ENCODE measurements at places on chromosomes 5 and 9.
A peak's percentile ranks its signal among the peaks of the same experiment; 100 is the strongest.

GRCh38 chr5:150235500-150235854 lies 45.6 kb downstream of the SLC6A7 start:
- DNase-seq, result no peak

GRCh38 chr5:151572657-151573368 lies 18.3 kb downstream of the FAT2 start:
- DNase-seq, result no peak

- DNase-seq, result no peak
Observed at GRCh38 chr9:31541721-31542281, 842.6 kb upstream of the ACO1 start.

GRCh38 chr9:113572076-113572861 lies 108.7 kb downstream of the RGS3 start:
- no peak for DNase-seq

DNA sequence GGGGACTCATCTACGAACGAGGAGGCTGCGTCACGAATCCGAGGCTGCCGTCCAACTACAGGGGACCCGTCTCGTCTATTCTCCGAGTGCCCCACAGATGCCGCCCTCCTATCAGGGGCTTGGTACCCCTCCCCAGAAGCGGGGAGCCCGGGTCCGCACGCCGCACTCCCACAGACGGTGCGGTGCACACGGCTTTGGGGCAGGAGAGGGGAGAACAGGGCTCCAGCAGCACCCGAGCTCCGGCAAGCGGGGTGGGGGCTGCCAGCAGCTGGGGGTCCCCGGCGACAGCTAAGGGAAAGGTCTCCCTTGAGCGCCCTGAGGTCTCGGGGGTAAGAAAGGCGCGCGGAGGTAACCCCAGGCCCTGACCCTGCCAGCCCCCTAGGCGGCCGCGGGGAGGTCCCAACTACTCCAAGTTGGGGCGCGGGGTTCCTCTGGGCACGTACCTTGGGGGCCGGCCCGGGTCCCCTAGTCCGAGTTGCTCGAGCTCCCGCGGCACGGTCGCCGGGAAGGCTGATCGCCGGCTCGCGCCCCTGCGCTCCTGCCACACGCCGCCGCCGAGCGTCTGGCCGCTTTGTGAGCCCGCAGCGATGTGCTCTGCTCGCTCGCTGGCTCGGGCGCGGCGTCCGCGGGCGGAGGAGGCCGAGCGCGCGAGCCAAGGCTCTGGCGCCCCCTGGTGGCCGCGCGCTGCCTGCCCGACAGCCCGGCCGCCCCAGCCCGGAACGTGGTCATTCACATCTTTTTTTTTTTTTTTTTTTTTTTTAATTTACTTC lies at the start of gene SPOCK1:
TSS of gene SPOCK1 (minus strand) at position 591 of the 770 bp plus-strand sequence.
- DNase-seq, result peak; percentile 14

DNA sequence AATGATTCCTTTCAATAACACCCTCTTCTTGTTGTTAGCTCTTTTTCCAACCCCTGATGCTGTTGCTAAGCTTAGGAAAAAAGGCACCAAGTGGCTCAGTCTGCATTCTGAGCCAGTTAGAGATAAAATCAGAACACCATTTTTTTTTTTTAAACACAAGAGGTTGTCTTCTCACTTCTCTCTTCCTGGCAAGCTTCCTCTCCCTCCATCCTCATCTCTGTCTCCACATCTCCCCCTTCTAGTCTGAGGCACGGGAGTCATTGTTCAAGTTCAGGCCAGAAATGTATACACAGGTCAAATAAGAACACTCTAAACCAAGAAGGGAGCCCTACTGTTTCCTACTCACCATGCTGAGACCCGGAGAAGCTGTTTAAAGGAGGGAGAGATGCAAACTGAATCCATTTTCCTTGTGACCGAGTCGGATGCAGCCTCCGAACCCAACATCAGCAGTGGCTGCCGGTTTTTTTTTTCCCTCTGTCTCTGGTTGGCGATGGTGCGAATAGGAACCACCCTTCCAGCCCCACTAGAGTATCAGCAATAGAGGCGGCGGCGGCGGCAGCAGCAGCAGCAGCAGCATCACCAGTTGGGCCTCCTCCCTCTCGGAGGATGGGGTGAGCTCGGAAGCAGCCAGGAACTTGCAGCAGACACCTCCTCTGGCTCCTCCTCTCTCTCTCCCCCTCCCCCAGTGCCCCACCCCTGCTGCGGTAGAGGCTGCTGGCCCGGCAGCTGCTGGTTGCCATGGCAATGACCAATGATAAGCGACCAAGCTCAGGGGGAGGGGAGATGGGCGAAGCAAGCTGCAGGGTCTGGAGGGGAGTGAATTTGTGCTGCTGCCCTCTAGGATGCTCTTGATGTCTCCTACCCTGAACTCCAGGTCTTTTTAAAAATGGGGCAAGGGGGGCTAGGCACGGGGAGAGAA lies at the start of gene JAKMIP2:
TSS of gene JAKMIP2 (minus strand) at position 619 of the 919 bp plus-strand sequence. CDS start 110,922 bp downstream, outside the sequence.
- peak; percentile 10 for DNase-seq

DNA sequence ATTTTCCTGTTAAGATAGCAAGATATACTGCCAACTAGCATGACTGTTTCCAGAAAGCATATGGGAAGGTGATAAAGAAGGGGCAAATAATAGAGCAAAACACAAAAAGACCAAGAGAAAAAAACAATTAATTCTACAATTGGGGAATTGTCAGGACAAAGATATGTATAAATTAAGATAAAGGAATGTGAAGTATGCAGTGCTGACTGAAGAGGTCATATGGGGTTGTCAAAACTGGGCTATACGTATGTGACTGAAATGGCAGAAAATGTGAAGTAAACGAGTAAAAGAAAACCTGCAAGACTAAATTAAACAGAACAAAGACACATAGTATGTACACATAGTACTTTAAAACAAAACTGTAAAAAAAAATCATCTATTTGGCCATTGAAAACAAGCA lies 222.3 kb downstream of the ARL15 start:
- DNase-seq, result no peak

DNA sequence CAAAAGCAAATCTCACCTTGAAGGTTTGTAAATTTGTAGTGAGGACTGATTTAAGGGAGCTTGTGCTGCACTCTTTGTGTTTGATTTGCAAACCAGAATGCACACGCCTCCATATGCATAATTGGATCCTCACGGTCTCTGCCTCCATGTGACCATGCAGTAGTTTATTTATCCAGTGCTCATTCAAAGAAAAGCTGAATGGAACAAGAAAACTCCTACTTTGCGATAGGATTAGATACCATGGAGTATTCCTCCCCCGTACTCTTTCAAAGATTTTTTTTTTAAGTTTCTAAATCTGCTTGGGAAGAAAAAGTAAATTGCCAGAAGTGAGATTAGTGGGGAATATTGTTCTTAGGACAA lies 290.4 kb upstream of the TUT7 start:
- DNase-seq, result no peak

- DNase-seq, result peak; percentile 28
Observed at GRCh38 chr5:149268928-149269557, 2.6 kb upstream of the AFAP1L1 start.

GRCh38 chr5:139642213-139642612 lies 5.9 kb upstream of the CXXC5 start:
- DNase-seq, result no peak

- DNase-seq, result no peak
Observed at GRCh38 chr9:132753593-132753880, 83.3 kb downstream of the GTF3C4 start.

DNA sequence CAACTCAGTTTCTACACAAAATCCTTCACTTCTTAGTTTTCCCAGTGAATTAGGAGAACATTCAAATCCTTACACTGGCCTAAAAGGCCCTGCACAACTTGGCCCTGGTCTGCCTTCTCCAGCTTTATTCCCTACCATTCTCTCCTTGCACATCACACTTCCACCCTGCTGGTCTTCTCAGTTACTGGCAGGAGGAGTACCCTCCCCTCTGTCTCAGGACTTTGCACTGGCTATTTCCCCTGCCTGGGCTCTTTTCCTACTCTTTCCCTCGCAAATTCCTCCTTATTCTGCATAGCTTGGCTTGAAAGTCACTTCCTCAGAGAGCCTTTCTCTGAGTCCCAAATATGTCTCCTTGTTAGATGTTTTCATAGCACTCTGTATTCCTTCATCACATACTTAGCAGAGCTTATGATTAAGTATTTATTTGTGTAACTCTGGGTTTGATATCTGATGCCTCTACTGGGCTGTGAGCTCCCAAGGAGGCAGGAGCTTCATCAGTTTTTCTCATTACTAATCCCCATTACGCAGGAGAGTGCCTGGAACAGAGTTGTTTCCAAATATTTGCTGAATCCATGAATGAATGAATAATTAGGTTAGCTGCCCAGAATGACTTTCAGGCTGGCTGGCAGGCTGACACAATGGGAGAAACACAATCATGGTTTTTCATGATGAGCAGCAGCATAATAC lies 159.8 kb upstream of the KLF9 start:
- no peak for DNase-seq

GRCh38 chr9:84839541-84839940 lies 170.0 kb downstream of the NTRK2 start:
- no peak for DNase-seq

DNA sequence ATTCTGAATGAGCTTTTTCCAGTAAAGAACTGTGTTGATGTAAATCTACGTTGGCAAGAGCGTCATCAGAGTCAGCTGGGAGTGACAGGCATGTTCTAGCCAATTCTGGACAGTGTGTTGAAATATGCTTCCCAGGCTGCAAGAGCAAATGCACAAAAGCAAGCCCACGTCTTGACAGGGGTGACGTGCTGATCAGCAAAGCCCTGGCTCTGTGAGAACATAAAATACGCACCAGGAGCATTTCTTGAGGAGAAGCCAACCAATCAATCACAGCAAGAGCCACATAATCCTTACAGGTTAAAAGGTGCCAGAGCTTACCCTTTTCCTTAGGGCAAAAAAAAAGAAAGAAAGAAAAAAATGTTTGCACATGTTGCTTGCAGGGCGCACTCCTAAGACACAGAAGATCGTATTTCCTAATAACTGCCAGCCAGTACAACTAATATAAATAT lies 148.1 kb downstream of the PDE4D start:
- DNase-seq, result no peak

DNA sequence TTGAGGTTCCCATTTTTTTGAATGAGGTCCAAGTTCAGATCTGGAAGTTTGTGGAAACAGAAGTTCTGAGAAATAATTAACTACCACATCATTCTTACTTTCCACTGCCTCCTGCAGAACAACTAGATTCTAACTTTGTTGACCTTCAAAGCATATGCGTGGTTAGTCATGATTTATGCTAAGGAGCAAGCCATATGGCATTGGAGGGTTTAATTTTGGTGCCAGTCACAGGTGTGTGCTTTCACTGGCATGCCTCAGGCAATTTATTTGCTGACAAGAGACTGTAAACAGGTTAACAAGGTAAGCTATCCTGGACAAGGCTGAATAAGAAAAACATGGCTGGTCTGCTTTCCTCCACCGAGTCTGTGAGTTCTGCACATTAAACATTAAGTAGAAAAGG lies 31.5 kb downstream of the HMHB1 start:
- no peak for DNase-seq

DNA sequence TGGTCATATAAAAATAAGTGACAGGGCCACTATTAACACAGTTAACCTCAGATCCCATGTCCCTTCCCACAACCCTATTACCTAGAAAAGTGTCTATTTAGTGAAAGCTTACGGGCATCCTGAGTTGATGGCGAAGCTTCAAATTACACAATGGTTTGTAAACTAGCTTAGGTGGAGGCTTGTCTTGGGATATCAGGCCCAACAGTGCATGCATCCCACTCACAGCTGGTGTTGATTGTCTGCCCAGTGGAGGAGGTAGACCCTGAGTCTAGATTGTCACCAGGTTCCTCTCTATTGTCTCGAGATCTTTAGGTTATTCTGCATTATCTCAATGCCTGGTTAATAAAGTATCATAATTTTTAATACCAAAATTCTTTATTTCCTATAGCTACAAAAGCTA lies 30.4 kb downstream of the PRELID2 start:
- no peak for DNase-seq

DNA sequence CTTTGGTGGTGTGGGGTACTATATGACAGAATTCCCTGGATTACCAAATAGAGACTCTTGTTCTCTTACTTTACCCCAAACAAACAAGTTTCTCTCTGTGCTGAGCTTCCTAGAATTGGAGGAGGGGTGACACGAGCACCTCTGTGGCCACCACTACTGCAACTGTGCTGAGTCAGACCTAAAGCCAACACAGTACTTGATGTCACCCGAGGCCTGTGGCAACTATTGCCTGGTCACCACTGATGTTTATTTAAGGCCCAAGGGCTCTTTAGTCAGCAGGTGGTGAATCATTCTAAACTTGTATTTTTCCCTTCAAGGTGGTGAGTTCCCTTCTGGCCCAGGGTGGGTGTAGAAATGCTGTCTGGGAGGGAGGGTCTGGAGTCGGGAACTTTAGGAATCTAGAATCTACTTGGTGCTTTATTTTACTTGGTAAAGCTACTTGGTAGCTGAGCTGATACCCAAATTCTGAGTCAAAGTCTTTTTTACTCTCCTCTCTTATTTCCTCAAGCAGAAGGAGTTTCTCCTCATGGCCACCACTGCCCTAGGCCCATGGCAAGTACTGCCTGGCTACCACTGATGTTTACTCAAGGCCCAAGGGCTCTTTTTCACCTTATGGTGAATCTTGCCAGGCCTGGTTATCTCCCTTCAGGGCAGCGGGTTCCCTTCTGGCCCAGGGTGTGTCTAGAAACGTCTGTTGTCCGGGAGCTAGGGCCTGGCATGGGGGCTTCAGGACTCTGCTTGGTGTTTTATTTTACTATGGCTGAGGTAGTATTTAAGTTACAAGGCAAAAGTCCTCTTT lies 9.8 kb downstream of the LURAP1L start:
- no peak for DNase-seq

DNA sequence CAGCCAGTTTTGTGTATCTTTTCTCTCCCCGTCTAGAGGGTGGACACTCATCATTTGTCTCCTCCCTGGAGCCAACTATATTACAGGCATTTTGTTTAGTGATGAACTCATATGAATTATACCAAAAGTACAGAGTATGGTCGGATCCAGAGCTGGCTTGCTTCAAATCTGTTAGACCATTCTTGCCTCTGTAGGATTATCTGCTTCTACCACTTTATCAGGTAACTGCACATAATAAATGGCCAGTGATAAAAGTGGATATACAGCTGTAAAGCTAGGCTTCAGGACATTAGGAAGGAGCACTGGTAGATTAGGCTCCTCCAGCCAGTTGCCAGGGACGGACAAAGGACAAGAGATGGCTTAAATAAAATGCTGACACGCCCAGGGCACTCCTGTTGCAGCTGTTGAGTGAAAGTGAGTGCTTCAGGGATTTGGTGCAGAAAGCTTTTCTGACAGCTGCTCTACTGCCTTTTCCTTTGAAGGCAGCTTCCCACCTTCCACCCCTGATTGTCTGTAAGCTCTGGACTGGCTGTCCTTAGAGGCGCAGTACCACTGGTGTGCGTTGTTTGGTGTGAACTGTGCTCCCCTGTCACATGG lies 259.2 kb downstream of the PDZD2 start:
- no peak for DNase-seq

Measured in HL-60 (cell line).